ENCODE measurements at places on chromosomes 2 and 18.

DNA sequence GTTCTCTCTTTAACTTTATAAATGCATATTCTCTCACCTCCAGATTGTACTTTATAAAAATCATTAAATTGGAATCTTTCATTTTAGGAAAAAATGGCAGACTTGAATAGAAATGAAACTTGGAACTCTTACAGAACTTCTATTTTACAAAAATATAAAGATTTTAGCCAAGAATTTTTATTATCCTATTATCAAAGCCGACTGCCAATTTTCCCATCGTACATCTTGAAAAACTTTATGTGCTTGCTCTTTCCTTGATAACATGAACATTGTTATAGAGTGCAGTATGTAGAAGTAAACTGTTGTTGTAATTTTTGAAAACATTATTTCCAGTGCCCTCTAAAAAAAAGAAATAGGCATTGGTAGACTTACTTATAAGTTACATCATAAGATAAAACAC, 475.7 kb upstream of the REG3G start:
- no peak for DNase-seq

- no peak for DNase-seq
These were observed 171.5 kb downstream of the ALK start for GRCh38 chr2:29749843-29750242.

DNA sequence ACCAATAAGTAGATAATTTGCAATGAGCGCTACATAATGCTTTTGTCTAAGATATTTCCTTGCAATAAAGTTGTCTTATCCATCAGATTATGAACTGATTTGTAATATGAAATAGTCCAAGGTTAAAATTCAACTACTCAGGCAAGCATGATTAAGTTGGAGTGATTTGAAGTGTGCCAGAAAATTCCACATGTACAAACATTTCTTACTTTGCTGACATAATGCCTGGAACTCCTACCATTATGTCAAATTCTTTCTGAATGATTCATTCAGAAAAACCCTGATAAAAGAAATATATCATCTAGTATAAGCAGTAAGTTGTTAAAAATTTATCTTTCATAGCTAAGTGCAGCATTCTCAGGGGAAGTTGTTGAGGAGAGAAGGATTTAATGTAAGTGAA, 87.3 kb downstream of the CBLN2 start:
- no peak for DNase-seq

GRCh38 chr18:9802175-9803062, 83.4 kb upstream of the TXNDC2 start:
- no peak for DNase-seq

DNA sequence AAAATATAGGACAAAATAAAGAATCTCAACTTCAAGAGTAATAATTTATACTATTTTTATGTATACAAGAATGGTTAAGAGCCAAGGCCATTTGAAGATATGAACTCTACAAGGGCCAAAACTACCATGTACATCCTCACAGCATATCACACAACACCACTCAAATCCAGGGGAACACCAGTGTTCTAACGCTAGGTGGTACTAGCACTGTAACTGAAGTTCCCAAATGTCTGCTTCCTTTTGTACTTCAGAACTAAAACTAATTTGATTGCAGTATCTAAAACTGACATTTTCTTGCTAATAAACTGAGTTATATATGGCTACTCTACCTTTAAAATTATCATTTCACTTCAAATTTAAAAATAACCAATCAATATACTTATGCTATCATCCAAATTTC, 47.0 kb downstream of the REV1 start:
- no peak for DNase-seq

DNA sequence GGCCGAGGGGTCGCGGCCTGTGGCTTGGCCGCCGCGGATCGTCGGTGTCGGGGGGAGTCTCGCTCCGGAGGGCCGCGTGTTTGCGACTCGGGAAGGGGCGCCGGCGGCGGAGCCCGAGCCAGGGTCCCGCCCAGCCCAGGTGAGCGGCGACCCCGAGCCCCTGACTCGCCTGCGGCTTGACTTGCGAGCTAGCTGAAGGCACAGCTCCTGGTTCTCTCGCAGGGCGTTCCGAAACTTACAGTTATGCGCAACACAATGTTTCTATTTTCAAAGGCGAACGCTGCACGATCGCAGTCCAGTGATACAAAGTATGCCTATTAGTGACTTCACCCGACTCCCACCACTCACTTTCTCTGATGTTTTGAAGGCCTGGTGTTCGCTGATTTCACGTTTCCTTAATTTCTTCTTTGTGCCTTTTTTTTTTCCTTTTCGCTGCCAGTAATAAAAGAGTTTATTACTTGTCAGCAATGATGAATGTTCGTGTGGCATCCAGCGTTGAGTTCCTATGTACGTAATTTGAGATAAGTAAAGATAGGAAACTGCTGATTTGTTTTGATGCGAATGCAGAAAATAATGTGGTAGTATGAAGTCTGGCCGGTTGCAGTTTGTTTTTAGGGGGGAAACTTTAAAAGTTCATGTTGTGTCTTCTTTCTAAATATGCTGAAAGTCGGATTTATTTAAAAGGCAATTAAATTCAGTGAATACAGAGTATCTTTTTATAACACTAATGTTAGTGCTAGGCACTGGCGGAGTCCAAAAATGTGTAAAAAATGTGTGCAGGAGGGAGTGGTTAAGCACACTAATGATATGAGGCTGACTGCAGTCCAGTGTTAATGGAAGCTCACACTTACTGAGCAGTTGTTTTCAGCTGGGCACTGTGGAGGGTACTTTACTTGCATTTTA, 706 bp downstream of the UBXN2A start:
- peak; percentile 63 for DNase-seq

DNA sequence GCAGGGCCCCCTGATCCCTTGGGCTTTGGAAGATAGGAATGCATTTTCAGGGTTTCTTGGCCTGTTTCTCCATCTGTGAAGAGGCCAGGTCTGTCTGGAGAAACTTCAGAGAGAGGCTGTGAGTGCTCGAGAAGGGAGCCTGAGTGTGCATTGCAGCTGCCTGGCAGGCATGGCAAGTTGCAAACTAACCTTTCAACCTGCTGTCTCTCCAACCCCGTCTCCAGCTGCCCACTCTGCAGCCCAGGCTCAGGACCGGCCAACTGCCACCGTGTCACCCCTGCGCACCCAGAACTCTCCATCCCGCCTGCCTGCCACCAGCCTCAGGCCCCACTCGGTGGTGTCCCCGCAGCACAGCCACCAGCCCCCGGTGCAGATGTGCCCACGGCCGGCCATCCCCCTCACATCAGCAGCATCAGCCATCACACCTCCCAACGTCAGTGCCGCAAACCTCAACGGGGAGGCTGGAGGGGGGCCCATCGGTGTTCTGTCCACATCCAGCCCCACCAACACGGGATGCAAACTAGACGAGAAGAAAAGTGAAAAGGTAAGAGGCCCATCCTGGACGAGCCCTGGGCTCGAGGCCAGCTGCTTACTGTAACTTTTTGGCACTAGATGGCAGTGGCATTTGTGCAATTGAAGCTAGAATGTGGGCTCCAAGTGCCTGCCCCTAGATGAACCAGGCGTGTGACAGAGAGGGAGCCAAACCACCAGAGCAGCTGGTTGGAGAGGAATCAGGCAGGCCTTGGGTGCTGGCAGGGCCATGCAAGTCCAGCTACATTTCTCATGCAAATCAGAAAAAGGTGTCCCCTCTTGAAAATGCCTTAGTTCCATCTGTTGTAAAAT, 164.6 kb downstream of the SEPTIN10 start:
- no peak for DNase-seq

DNA sequence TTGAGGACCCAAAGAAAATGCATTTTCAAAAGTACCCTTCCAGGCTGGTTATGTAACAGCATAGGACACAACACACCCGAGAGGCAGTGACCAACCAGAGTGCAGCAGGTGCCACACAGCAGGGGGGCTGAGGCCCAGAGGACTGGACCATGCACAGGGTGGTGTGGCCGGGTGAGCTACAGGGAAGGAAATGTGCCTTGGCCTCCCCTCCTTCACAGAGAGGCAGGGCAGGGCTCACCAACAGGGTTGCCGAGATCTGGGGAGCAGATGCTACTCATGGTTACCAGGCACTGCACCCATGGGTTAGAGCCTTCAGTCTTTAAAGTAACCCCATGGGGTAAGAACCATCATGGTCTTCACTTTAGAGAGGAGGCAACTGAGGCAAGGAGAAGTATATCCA, 158.4 kb downstream of the MSH2 start:
- no peak for DNase-seq

DNA sequence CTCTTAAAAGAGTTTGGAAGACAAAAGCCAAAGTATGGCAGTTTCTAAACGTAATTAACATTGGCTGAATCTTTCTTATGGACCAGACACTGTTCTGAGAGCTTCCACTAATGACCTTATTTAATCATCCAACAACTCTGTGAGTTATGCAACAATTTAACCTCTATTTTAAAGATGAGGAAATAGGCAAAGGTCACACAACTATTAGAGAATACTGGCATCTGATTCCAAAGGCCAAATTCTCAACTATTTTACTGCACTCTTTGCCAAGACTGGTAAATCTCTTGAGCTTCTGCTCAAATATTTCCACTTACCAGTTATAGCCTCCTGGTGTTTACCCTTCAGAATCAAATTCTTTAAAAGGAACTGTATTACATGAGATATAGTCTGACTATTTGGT, 42.1 kb upstream of the ERMN start:
- DNase-seq = no peak

DNA sequence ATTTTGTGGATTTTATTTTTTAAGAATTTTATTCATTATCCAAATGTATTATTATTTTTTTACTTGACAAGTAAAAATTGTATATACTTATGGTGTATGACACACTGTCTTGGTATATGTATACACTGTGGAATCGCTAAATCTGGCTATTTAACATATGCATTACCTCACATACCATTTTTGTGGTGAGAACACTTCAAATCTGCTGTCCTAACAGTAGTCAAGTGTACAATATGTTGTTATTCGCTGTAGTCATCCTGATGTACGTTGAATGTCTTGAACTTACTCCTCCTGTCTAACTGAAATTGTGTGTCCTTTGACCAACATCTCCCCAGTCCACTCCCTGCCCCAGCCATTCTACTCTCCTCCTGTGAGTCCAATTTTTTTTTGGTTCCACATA, 153.2 kb upstream of the PTPRM start:
- no peak for DNase-seq

GRCh38 chr2:67612576-67613042, 215.5 kb downstream of the ETAA1 start:
- no peak for DNase-seq

DNA sequence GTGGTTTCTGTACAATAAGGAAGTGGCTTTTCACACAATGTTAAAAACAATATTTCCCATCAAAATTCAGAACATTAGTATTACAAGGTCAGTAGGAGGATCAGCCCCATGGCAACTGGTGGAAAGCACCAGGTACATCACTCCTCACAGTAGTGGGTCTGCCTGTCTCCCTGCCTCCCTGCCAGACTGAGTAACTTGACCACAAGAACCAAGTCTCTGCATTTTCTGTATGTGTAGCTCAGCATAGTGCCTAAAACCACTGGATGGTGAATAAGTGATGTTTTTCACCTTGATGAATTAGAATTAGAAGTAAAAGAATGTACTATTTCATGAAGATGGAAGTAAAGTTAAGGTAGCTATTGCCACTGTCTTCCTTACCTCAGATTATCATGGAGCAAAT, 4.1 kb upstream of the WDR7 start:
- no peak for DNase-seq

DNA sequence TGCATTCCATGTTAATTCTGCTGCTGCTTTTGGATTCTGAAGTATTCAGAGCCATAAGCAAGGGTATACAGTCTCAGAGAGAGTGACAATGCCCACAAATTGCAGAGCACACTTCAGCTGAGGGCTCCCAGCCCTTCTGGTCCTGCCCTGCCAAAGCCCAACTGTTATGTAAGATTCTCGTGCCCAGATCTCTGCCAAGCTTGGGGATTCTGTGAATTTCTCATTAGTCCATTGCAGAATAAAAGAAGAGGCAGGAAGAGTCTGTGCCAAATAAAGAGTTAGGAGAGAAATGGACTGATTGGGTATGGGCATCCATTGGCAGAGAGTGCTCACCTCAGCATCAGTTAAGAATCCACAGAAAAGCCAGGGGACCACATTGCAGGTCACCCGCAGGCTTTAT, 112.0 kb upstream of the PNPT1 start:
- no peak for DNase-seq

DNA sequence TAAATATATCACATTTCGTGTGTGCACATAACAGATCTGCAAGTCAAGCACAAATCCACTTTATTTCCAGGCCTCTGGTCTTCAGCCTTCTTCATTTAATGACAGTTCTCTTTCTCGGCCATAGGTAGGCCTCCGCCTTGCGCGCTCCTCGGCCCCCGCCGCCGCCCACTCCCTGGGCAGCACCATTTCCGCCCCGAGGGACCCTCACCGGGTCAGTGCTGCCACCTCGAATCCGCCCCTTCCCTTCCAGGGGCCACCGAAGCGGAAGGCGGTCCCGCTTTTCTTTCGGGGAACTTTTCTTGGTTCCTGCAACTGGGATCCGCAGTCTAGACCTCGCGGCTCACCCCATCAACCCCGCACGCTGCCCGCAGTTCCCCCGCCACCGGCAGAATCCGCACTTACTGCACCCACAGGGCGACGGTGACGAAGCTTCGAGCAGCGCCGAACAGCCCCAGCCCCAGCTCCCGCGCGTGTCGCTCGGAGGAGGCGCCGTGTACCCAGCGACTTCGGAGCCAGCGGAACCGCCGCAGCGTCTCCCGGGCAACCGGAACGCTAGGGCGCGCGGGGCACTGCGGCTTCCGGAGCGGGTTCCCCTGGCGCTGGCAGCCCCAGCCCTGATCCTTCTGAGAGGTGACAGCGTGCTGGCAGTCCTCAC, at the start of gene CDKL4:
CDKL4 (minus strand) TSS at position 502 of the 655 bp plus-strand sequence.
- DNase-seq = peak; percentile 27

DNA sequence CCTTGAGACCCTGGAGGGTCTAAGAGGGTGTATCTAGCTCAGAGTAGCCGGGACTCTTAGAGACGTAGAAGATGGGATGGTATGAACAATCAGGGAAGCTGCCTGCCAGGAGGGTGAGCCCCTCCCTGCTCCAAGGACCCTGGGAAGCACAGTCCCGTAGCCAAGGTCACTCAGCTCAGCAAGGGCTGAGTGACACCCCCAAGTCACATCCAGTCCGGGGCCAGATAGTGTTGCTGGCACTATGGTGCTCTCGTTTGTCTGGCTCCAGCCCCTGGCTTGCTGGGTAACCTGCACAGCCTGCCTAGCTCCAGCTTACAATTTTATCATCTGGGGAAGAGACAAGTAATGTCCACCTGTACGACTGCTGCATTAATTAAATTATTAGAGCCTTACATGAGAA, 22.3 kb downstream of the REEP1 start:
- no peak for DNase-seq

DNA sequence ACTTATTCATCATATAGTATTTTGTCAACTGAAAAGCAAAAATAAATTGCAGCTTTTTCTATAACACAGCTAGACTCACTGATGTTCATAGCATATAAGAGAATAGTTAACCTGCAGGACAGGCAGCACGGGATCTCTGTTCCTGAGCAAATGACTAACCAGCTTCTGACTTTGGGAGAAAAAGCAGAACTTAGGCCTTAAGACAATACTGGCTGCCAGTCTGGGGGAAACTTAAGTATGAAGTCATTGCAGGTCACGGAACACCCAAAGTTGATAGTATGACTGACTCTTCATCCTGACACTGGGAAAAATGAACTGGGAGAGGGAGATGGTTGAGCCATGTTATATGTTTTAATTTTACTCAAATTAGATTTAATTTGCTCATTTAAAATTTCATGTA, 113.0 kb downstream of the DPP4 start:
- DNase-seq = no peak

- DNase-seq = no peak
These were observed 32.9 kb upstream of the ITGB6 start for GRCh38 chr2:160232905-160233475.

GRCh38 chr2:16005816-16006536, 65.6 kb downstream of the MYCN start:
- DNase-seq = no peak
